HT-29 (cell line): ENCODE measurements at places on chromosomes 7 and 10. TPM values are rescaled to one million over a fixed set of nuclear protein-coding genes. Genes with fewer than 3 reads are reported as not detected.

GRCh38 chr7:149422914-149423301 lies 38.0 kb downstream of the ZNF777 start:
- no peak for DNase-seq

DNA sequence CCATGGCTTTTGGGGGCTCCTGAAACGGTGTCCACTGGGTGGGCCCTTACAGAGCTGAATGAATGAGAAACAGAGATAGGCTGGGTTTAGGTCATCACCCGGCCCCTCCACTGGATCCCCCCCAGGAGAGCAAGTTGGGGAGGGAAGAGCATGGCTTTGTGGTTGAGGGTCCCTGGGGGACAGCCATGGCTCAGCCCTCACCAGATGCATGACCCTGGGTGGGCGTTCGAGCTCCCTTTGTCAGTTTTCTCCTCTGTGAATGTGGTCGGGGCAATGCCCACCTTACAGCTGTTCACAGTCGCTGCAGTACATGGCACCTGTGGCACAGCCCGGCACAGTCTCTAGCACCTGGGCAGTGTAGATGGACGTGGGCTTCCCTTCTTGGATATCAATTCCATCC lies 40.6 kb upstream of the CXCL12 start:
- DNase-seq, result no peak

DNA sequence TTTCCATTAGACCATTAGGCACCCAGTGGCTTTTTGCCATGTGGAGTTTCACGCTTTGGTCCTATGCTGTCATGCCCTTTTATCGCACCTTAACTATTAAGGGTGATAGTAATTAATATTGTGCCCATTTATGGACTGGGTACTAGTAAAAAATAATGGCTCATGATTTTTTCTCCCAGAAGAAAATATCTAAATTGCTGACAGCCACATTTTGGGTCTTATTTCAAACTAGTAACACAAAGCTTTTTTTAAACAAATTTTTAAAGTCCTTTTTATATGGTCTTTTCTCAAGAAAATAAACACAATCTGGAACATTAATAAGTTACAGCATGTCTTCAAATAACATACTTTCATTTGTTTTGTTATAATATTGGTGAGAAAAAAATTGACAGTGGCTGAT lies 179.7 kb downstream of the ANKRD7 start:
- DNase-seq, result no peak

GRCh38 chr7:28378574-28379149 lies 33.7 kb upstream of the CREB5 start:
- no peak for DNase-seq

- no peak for DNase-seq
Measured at GRCh38 chr10:7314170-7314569, 96.7 kb downstream of the SFMBT2 start.

SRI gene
- 105 and 119 TPM in 2 replicates for total RNA-seq

CPA1 gene
- total RNA-seq, result not detected in 2 replicates

ODAD2 gene
- total RNA-seq, result not detected in 2 replicates

PWWP2B gene
- total RNA-seq, result 73.4 and 79.9 TPM in 2 replicates
